ENCODE measurements at places on chromosomes 2 and 18.

- no peak for DNase-seq
Measured at GRCh38 chr2:31110431-31110830, 27.8 kb downstream of the GALNT14 start.

DNA sequence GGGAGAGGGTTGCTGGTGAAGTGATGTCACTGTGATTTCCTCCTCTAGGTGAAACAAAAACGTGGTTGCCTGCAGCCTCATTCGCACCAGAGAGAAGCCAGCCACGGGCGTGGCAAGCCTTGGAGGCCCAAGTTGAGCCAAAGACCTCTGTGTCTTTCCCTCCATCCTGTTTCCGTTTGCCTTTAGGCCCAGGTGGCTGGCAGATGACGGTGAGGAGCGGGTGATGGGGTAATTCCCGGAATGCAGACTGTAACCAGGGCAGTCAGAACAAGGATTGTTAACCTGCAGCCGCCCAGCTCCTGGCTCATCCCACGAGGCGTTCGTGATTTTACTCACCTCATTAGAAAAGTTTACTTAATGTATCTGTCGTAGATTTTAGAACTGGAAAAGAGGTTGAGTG is 14.4 kb downstream of the CTIF start:
- DNase-seq: no peak

GRCh38 chr2:169900686-169901085 is 73.4 kb downstream of the UBR3 start:
- no peak for DNase-seq

DNA sequence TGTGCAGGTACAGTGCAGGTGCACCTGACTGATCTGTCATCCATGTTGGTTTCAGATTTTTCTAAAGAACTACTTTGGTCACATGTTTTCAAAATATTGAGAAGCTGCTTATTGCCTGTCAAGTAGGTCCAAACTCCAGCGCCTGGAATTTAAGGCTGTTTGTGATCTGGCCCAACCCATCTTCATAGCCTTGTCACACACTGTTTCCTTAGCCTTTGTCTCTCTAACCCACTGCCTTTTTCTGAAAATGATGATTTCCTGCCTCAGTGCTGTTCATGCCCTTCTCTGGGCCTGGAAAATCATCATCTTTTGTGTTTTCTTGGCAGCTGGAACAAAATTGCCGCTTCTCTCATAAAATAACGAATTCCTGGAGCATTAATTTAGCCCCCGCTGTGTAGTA is 7.2 kb downstream of the LIMS1 start:
- no peak for DNase-seq

DNA sequence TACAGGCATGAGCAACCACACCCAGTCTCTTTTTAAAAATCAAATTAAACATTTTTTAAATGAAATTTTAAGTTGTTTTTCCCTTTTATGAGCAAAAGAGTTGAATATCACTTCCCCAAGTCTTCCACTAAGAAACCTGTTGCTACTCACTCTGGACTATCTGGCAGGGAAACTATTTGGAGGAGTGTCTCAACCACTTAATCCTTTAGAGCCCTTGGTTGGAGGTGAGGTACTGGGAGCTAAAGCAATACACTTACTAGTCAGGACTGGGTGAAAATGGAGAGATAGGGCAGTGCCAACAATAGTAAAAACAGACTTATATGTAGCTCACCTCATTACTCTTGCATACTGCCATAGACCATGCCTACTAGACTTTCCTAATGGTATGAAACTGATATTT is 135.5 kb downstream of the RND3 start:
- DNase-seq: no peak

GRCh38 chr18:74996055-74996454 is 212.9 kb downstream of the PTGR3 start:
- no peak for DNase-seq

- no peak for DNase-seq
Measured at GRCh38 chr2:96083064-96083939, 33.1 kb downstream of the ADRA2B start.

- DNase-seq: no peak
Measured at GRCh38 chr2:160257041-160257742, 57.1 kb upstream of the ITGB6 start.

DNA sequence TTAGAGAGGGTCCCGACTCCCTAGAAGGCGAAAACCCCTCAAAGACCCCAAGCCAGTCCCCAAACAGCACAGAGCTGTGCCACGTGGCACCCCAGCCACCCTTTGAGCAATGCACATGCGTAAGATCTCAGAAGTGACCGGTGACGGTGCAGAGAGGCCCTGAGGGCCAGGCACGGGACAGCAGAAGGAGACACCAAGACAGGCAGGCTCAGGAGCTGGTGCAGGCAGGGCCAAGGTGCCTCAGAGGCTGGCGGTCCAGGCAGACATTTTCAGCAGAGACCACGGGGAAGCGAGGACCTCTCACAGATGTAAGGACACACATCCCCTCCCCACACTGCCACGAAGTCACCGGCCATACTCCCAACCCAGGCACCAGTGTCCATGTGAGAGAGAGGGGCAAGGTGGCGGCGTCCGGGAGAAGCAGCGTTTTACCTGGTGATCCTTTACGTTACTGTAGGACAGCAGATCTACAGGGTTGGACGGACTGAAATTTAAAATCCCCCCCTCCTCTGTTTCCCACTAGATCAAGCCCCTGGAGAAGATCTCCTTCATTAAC is 2.0 kb upstream of the RAB17 start:
- DNase-seq: no peak

- DNase-seq: no peak
Measured at GRCh38 chr2:130871843-130872740, 35.4 kb downstream of the ARHGEF4 start.

DNA sequence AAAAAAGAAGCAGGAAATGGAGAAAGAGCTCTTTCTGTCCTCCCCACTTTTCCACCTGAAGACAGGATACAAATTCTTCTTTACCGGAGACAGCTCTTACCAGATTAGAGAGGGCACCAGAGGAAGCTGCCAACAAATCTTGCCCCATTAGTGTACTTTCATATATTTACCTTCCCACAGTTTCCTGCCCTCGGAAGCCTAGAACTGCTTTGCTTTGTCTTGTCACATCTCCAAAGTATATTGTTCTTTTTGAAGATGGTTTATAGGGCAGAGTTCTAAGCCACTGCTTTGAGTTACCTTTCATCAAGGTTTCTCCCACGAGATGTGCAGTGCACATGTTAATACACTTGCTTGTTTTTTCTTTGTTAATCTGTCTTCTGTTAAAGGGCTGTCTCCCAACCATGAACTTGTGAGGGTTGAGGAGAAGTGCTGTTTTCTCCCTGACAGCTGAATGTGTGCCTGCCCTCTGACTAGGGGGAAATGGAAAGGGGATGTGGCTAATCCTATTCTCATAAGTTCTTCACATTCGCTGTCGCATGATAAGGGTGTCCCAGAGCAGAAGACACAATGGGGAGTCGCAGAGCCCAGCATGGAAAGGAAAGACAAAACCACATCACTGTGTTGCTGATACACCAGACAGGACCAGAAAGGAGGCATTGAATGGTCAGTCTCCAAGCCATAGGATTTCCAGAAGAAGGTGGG is 24.2 kb downstream of the CENPA start:
- DNase-seq: no peak

- DNase-seq: no peak
Measured at GRCh38 chr2:212028798-212029394, 509.7 kb downstream of the ERBB4 start.

DNA sequence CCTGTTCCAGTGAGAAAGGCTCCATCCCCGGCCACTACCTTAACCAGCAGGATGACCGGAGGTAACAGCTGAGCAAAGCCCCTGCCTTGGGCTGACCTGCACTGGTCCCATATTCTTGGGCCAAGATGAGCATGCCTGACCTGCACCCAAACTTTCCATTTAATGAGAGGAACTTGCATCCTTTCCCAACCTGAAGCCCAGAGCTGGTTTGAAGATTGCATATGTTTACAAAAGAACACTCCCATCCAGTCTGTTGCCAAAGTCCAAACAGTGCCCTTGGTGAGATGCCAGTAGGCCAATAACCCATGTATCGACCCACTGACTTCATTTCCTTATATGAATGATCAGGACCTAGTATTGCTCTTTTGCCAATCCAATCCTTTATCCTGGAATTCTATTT is 5.5 kb upstream of the NPAS2 start:
- DNase-seq: no peak

- DNase-seq: no peak
Measured at GRCh38 chr2:239722760-239723470, 302.2 kb downstream of the NDUFA10 start.
